Pancreas (tissue), 10 donors: ENCODE measurements at places on chromosomes 5 and 9.

GRCh38 chr5:146461319-146461718 lies 14.2 kb downstream of the TCERG1 start:
- H3K4me3 ChIP-seq: no peak overlapping the region
- no peaks in the 10 kb centered on the region for H3K27me3 ChIP-seq

GRCh38 chr5:107376546-107377276 lies 294.0 kb downstream of the EFNA5 start:
- DNase-seq: no peak
- no peak overlapping the region for H3K4me3 ChIP-seq
- no peaks in the 10 kb centered on the region for H3K36me3 ChIP-seq
- H3K4me1 ChIP-seq: no peaks in the 10 kb centered on the region

GRCh38 chr5:172599204-172599567 lies 41.9 kb upstream of the NEURL1B start:
- no peaks in the 10 kb centered on the region for H3K27me3 ChIP-seq
- no peak overlapping the region for H3K4me3 ChIP-seq
- no peaks in the 10 kb centered on the region for H3K4me1 ChIP-seq
- no peak overlapping the region for H3K27ac ChIP-seq

GRCh38 chr5:13574574-13574973 lies 369.9 kb downstream of the DNAH5 start:
- DNase-seq: no peak
- no peak overlapping the region for H3K27ac ChIP-seq
- H3K4me3 ChIP-seq: no peak overlapping the region
- no peaks in the 10 kb centered on the region for H3K27me3 ChIP-seq
- no peaks in the 10 kb centered on the region for H3K4me1 ChIP-seq

DNA sequence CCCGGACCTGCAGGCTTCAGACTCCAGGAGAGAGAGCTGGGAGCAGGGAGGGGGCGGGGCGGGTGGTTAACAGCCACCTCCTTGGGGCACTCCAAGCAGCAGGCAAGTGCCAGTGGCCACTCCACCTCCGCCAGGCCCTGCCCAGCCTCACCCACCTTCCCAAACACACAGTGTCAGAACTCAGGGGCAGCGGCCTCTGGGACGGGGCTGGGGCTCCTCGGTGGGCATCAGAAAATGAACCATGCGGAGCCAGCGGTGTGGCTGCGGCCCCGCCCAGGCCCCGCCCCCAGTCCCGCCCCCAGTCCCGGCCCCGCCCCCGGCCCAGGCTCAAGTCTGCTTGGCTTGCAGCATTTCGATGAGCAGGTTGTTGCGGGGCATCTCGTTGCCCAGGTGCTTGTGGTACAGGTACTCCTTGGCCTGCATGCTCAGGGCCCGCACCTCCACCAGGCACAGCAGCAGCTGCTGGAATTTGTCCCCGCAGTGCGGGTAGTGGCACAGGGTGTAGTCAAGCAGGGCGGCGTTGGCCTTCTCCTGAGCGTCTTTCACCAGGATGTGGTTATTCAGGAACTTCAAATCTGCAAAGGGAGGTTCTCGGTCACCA lies 24.7 kb downstream of the NR5A1 start:
- H3K27ac ChIP-seq: no peak overlapping the region
- H3K36me3 ChIP-seq: no peaks in the 10 kb centered on the region
- H3K4me3 ChIP-seq: no peak overlapping the region
- DNase-seq: no peak
- H3K27me3 ChIP-seq: no peaks in the 10 kb centered on the region

GRCh38 chr5:96199713-96200183 lies 233.3 kb downstream of the PCSK1 start:
- H3K36me3 ChIP-seq: no peaks in the 10 kb centered on the region
- no peak for DNase-seq
- peak overlapping the region; percentile 61 for H3K27ac ChIP-seq
- peaks cover 31% of the 10 kb centered on the region for H3K4me1 ChIP-seq

GRCh38 chr9:118419676-118420075 lies 715.5 kb downstream of the TLR4 start:
- no peaks in the 10 kb centered on the region for H3K36me3 ChIP-seq
- no peaks in the 10 kb centered on the region for H3K4me1 ChIP-seq
- H3K27me3 ChIP-seq: no peaks in the 10 kb centered on the region

GRCh38 chr9:125890826-125891225 lies 143.7 kb downstream of the PBX3 start:
- no peak overlapping the region for H3K4me3 ChIP-seq
- DNase-seq: no peak
- no peaks in the 10 kb centered on the region for H3K27me3 ChIP-seq
- no peak overlapping the region for H3K27ac ChIP-seq
- H3K4me1 ChIP-seq: peaks cover 16% of the 10 kb centered on the region
